ENCODE measurements at places on chromosomes 12 and 14.
A peak's percentile ranks its signal among the peaks of the same experiment; 100 is the strongest.

DNA sequence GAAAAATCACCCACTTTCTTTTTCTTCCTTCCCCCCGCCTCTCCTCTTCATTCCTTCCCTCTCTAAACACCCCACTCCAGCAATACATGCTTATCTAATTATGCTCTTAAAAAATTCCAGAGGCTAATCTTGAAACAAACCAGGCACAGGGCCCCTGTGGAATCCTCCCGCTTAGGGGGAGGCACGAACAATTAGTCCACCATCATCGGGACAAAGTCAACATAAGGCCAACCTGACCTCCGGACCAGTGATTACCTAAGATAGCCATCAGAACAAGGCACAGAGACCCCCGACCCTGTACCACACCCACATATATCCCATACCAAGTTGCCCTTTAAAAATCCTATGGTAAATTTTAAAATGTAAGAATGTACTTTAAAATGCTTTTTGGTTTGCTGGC lies 47.1 kb downstream of the KIF21A start:
- no peak for DNase-seq

DNA sequence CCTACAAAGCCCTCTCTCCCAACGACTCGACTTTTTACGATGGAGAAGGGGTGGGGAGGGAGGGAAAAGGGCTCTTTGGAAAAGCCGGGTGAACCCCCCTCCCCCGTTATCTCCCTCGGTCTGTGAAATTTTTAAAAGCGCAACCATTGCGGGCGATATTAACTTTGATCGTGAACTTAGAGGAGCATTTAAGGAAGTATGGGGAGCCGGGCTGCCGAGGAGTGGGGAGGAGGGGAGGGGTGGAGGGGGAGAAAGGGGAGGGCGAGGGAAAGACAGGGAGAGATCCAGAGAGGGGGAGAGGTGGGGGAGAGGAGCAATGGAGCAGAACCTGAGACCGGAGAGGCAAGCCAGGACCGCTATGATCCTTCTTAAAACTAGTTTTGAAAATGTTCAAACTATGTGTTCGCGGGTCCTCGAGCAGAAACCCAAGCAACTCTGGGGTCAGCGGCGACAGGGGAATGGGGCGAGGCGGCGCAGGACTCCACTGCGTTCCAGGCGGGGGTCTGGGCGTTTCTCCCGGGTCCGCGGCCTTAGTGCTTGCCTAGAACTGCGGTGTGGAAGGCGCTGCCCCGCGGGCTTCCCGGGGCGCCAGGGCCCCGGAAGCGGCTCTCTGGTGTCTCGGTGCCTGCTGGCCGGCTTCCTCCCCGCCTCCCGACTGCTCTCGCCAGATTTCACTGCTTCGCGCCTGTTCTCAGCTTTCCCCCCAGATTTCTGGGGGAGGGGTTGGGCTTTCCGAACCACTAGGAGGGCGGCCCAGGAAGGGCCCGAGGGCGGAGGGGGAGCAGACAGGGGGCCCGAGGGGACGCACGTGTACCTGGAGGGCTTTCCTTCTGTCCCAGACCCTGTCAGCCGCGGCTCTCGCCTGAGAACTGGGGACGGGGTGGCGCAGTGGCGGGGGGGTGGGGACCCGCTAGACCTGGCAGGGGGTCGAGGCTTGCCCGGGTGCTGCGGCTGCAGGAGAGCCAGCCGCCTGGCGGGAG lies at the start of gene HOTAIR:
Gene HOTAIR (minus strand): TSS at position 871 of the 980 bp plus-strand sequence.
- DNase-seq = no peak

GRCh38 chr12:66964629-66965028 lies 285.8 kb upstream of the GRIP1 start:
- no peak for DNase-seq

- peak; percentile 61 for DNase-seq
Measured at GRCh38 chr14:49687942-49688700, at the start of gene POLE2. POLE2 (minus strand) TSS chr14:49688214; CDS start chr14:49688203, 11 bp downstream.

- no peak for DNase-seq
Measured at GRCh38 chr14:101966742-101967141, 2.4 kb downstream of the DYNC1H1 start.

DNA sequence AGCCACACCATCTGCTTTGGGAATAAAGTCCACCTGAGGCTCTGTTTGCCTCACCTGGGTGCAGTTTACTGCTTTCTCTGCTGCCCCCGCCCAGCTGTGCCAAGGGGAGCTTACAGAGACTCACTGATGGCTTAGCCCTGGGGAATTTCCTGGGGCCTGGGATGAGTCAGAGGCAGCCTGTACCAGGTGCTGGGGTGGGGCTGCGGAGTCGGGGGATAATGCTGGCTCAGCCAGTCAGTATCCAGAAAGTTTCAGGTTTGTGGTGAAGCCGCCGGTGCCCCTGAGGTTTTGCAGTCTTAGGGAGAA lies 22.3 kb downstream of the PLEKHG3 start:
- DNase-seq = no peak

GRCh38 chr14:98328496-98328895 lies 943.5 kb downstream of the BCL11B start:
- DNase-seq = no peak

GRCh38 chr12:12859690-12860089 lies 31.7 kb upstream of the GPRC5A start:
- DNase-seq = no peak

- DNase-seq = no peak
Measured at GRCh38 chr12:3236345-3237187, 159.4 kb downstream of the TSPAN9 start.

GRCh38 chr12:102107970-102108369 lies 11.9 kb downstream of the NUP37 start:
- DNase-seq = no peak

GRCh38 chr12:96824074-96824837 lies 82.8 kb upstream of the NEDD1 start:
- DNase-seq = no peak

DNA sequence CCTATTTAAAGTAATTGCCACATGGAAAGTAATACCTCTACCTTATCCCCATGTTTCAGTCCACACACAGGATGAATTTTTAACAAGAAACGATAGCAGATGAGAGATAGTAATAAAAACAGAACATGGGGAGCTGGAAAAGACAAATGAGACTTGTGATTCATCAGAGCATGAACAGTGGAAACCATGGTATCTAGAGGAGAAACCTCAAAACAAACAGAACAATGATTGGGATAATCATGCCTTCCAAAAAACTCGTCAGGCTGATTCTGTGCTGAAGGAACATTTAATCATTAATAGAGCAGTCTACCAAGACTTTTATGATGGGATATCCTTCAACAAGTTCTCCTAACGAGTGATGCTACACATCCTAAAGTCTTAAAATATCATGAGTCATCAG lies 1390.7 kb downstream of the FSCB start:
- no peak for DNase-seq

DNA sequence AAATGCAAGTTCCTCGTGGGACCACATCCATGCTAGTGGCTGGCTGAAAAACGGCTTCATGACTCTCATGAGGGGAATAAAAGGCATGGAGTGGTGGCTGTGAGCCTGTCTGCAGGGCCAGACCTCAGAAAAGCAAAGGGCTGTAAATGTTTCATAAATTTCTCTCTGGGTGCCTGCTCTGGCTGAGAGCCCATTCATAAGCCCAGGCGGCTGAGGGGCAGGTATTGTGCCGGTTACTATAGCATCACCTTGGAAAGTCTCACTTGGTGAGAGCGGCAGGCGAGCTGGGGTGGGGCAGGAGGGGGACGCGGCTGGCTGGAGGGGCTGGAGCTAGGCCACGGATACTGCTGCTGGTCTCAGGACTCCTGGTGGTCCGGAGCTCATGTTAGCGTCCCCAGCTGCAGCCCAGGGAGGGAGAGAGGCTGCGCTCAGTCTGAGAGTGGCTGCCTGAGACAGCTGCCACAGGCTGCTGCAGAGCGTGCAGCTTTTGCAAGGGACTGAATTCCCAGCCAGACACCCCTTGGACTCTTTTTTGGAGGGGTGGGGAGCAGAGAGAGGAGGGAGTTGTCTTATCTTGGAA lies at the start of gene SLC17A8:
Gene SLC17A8 (plus strand): TSS at position 431 of the 580 bp plus-strand sequence. CDS start 318 bp downstream, outside the sequence.
- DNase-seq = no peak

DNA sequence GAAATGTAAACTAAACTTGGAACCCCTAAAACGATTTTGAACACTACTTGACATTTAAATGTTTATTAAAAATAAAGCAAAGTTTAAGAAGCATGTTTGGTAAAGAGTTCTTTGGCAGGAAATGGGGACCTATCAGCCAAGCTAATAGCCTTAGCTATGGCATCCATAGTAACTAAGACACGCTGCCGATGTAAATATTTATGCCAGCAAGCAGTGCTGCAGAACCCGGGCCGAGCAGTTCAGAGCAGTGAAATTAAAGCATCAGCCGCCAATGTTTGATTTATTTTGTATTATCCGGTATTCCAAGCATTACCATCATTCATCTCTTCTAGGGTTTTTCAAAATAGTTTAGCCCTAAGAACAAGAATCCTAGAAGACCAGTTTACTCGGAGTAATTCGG lies 61.6 kb downstream of the PPP2R5C start:
- DNase-seq = no peak

- no peak for DNase-seq
Measured at GRCh38 chr12:58931518-58931917, 11.2 kb upstream of the LRIG3 start.

DNA sequence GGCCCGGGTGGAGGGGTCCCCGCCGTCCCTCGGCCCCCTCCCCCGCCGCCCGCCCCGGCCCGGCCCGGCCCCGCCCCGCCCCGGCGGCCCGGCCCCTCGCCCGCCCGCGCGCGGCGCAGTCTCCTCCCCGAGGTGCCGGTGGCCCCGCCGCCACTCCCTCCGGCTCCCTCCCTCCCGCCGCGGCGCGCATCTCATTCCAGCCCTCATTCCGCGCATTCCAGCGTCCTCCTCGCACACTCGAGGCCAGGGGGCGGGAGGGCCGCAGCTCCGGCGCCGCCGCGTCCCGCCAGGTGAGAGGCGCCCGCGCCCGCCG lies at the start of gene TEAD4:
Gene TEAD4 (plus strand): TSS at position 206 of the 313 bp plus-strand sequence.
- DNase-seq = no peak

GRCh38 chr12:16499611-16500010 lies 106.4 kb downstream of the LMO3 start:
- DNase-seq = no peak

GRCh38 chr14:95117937-95118721 lies 39.2 kb downstream of the DICER1 start:
- no peak for DNase-seq

DNA sequence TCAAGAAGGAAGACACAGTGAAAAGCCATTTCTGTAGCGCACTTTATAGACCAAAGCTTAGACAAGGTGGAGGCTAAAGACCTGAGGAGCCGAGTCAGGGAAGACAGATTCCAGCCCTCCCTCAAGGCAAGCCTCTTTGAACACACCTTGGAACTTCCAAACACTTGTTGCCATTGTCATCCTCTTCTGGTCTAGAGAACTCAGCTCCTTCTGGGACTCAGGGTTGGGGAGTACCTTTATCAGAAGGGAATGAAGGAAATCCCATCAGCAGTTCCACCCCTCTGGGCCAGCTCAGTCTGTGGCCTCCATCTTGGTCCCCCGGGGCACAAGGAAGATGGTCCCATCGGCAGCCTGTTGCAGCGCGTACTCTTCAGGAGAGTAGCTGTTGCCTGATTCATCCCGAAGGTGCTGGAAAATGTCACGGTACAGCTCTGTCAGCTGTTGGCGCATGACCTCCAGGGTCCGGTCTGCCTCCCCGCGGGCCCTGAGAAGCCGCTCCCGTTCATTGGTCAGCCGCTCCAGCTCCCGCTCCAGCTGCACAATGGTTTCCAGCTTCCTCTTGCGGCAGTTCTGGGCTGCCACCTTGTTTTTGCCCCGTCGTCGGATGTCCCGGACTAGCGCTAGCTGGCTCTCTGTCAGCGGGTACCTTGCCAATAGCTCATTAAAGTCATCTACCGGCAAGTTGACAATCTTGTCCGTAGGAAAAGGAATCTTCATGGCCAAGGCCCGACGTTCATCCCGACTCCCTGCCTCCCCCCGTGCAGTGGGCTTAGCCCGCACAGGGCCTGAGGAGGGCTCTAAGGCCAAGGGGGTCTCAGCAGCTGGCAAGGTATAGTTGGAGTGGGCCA lies 8.5 kb downstream of the NFE2 start:
- no peak for DNase-seq

- no peak for DNase-seq
Measured at GRCh38 chr14:104473244-104473565, 106.4 kb upstream of the C14orf180 start.

GRCh38 chr12:94174576-94174975 lies 26.2 kb downstream of the PLXNC1 start:
- no peak for DNase-seq

DNA sequence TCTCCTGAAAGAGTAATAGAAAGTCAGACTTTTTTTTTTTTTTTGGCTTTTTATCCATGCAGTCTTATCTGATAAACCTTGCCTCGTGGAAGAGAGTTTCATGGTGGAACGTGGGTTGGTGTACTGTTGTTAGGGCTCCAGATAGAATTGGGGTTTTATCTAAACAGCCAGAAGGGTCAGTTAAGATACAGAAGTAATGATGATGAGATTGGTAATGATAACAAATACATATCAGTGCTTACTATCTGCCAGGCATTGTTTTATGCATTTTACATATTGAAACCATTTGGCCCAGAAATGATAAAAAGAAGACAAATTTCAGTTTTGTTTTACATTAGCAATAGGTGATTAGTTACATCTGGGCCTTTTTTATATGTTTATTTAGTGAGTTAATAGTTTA lies 372.8 kb upstream of the PRICKLE1 start:
- DNase-seq = no peak

DNA sequence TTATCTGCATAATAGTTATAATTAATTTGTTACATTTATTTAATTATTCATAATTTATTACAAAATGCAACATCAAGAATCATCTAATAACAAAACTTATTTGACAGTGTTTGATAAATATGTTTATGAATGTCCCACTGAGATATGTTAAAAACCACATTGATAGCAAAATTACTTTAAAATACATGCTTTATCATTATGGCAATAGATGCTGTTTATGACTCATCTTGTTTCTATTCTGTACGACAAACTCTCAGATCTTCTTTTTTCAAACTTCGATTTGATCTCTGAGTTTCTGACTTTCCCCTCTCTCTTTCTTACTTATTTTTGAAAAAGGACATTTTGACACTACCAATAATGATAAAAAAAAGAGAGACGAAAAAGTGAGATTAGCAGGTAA lies 56.8 kb upstream of the LRRK2 start:
- DNase-seq = no peak

GRCh38 chr12:115135800-115136211 lies 451.8 kb upstream of the TBX3 start:
- DNase-seq = no peak

DNA sequence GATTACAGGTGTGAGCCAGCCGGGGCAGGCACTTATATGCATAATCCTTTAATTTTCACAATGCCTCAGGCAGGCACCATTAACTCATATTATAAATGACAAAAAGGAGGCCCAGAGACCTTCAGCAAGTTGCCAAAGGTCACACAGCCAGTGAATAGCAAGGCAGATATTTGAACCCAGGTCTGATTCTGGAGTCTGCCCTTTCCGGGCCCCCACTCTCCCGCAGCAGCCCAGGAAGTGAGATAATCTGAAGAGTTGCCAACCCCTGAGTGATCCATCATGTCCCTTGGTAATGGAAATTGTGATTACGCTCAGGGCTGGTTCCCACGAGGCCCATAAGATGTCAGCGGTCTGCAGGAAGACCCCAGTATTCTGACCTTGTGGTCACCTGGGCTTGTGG lies 95.3 kb upstream of the MED13L start:
- no peak for DNase-seq

DNA sequence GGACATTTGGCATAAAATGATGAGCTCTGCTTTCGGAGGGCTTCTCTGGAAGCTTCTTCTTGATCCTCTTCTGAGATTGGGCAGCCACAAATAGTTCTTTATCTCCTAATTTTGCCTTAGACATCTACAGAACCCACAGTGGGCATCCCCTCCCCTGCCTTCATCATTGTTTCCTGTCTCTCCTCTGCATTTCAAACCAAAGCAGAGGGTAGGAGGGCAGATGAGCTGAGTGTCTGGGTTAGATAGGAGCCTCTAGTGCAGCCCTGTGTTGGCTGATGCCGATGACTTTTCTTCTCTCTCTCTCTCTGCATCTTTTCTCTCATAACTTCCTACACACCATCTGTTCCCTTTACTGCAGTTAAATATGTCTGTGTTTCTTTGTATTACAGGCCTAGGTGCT lies 8.5 kb upstream of the IL26 start:
- no peak for DNase-seq
